Spinal cord (tissue), 10 donors: ENCODE measurements at places on chromosomes 2 and 18.

DNA sequence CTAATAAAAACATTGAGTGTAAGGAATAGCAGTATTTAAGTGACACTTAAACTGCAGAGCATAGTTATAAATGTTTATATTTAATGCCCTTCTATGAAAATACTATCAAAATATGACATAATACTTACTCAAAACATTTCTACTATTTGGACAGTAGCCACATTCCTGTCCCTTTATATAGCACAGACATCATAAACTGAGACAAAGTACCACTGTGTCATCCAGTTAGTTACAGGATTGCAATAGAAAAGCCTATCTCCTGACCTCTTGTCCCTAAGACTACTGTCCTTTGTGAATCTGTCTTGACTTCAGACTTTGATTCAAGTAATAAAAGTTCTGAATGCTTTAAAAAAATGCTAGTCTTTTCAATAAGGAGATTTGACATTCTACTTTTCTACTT, 1528.5 kb upstream of the NXPH2 start:
- DNase-seq, result no peak

DNA sequence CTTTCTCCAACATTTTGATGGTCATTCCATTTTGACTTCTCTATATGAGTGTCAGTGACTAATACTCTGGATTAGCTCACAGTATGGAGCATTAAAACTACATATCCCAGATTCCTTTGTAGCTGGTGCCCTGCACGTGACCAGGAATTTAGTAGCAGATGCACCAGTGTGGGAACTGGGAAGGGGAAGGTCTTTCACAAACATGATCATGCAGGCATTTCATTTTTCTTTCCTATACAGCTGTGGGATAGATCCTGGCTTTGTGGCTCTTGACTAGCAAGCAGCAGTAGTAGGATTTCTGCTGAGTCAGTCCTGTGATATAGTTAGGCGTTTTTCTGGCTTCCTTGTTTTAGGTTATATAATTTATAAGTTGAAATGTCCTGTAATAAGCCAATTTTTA, 971.0 kb upstream of the CDH2 start:
- DNase-seq, result no peak

DNA sequence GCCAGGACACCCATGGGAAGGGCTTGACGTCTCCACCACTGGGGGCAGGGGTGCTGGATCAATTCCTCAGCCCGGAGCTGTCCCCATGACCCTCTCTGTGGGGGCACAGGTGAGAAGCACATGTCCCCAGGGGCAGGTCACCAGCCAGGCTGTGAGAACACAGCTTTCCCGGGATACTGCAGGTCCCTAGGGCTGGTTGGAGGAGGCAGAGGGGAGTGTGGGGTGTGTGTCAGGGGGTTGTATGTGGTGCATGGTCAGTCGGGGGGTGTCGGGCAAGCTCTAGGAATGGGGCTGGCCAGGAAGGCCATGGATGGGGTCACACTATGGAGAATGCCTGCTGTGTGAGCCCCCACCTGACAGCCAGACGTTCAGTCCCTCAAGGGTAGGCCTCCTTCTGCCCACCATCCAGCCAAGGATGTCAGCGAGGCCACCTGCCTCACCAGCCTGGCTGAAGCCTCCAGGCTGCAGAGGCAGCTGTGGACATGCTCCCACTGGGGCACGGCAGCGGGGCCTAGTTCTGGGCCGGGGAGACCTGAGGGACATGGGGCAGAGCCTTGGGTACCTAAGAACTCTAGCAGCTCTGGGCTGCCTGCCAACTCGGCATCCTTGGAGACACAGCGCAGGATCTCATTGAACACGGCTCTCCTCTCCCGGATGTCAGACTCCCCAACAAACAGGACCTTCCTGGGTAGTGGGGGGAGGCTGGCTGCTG, 10.3 kb downstream of the HS1BP3 start:
- no peak for DNase-seq

- DNase-seq, result no peak
These were observed 366.9 kb upstream of the SLC14A2 start for GRCh38 chr18:45248240-45248903.

DNA sequence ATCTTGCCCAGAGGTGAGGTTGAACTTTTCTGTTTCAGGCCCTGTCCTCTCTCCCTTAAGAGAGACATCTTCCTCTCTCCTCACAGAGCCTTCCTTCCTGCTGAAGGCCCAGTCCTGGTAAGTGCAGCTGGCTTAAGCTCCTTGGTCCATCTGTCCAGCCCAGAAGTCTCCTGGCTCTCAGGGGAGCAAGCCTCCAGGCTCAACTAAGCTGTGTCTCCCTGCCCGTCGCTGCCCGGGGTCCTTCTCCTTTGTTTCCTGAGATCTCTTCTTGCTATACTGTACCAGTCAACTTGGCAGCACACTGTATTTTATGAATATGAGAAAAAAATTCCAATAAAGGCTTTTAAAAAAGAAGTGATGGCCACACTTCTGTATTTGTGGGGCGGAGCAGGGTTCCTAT, 77.4 kb downstream of the KCNF1 start:
- DNase-seq, result no peak

DNA sequence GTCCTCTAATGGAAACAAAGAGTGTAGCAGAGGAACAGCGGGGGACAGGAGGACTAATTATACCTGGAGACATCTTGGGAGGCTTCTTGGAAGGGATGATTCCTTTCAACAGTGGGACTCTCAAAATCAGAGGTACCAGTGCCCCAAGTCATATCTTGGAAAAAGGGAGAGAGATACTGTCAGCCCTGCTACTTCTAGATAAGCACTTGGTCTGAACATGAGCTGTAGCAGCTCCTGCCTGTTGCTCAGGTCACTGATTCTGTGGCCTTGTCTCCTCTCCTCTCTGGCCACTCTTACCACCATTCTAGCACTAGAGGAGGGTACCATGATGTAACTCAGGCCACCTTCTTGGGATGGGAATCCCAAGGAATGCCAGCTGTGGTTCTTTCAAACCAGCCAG, 54.5 kb downstream of the MFSD6 start:
- DNase-seq, result no peak

GRCh38 chr2:68714866-68715265, 19.7 kb upstream of the ARHGAP25 start:
- no peak for DNase-seq

DNA sequence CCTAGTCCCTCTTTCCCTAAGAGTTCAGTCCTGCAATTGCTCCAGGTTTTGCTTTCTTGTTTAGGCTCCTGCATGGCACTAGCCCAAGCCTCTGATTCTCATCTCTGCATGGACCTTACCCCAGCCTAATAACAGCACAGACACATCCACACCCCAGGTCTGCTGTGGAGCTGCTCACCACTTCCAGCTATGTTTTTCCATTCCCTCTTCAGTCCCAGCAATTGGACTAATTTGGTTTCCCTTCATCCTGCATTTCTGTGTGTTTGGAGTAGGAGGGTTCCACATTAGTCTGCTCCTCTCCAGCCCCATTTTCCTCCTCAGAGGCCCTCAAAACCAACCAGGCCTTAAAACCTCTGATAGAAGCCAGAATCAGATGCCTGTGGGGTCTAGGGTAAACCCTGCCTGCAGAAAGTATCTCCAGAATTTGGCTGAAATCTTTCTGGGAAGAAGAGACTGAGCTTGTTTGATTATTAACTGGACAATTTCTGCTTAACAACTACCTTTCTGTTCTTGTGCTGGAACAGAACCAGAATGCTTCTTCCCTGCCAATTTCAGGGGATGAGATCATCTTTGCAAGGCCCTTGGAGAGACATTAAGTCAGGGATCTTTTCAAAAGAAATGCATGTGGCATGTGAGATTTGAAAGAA, 95.9 kb downstream of the GFPT1 start:
- DNase-seq, result no peak

- DNase-seq, result no peak
These were observed 24.6 kb downstream of the AFTPH start for GRCh38 chr2:64548761-64549160.

GRCh38 chr2:118939994-118940393, 2.0 kb upstream of the MARCO start:
- no peak for DNase-seq

GRCh38 chr2:222656526-222657446, 894 bp upstream of the FARSB start:
- no peak for DNase-seq

GRCh38 chr2:62396880-62397279, 109.1 kb downstream of the TMEM17 start:
- DNase-seq, result no peak

DNA sequence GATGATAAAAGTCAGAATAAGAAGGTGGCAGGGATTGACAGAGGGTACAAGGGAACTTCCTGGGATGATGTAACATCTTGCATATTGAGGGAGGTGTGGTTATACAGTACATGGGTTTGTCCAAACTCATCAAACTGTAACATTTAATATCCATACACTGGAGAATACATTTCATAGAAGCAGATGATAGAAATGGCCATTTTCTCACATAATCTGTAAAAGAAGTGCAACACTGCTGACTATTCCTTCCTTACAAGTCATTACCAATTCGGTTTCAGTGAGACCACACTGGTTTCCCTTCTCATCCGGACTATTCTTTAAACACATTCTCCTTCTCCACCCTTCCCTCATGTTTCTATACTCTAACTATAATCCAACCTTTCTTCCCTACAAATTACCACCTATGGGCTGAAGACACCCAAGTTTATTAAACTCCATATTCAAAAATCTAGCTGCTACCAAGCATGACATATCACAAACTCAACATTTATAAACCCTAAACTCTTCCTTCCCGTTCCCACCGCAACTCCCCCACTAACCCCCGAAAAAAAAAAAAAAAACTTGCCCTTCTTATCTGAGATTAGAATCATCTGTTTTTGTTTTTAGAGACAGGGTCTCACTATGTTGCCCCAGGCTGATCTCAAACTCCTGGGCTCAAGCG, 1.6 kb downstream of the COX7A2L start:
- no peak for DNase-seq

DNA sequence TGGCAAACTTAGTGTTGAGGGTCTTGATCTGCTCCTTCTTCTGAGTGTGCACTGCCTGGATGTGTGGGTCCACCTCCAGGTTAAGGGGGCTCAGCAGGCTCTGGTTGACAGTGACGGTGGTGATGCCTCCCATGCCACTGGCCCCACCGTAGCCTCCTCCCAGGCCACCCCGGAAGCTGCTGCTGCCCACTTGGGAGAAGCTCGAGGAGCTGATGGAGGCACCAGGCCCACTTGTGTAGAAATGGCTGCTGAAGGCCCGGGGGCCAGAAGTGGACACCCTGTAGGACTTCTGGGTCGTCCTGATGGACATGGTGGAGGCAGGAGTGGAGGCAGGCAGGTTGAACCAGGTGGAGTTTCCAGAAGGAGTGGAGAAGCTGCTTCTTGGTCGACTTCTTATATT, 6.4 kb upstream of the DUSP19 start:
- DNase-seq, result no peak
